ENCODE measurements at places on chromosomes 1 and 21.

- DNase-seq: no peak
Observed at GRCh38 chr1:109356505-109356904, 41.2 kb downstream of the SORT1 start.

- DNase-seq: no peak
Observed at GRCh38 chr1:93159337-93159736, 20.9 kb downstream of the TMED5 start.

DNA sequence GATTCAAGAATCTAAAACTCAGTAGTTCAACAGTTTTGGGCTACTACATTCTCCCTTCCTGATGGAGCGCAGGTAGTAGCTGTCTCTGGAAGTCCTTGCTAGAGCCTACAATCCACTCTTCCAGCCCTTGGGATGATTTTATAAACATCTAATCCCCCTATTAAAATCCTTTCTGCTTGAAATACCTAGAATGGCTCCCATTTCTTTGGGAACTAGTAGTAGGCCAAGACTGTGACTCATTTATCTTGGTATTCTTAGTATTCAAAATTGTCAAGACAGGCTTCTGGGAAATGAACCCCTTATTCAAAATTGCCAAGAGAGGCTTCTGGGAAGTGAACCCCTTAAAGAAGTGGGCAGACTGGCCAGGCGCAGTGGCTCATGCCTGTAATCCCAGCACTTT is 142.5 kb upstream of the FGGY start:
- DNase-seq: no peak

DNA sequence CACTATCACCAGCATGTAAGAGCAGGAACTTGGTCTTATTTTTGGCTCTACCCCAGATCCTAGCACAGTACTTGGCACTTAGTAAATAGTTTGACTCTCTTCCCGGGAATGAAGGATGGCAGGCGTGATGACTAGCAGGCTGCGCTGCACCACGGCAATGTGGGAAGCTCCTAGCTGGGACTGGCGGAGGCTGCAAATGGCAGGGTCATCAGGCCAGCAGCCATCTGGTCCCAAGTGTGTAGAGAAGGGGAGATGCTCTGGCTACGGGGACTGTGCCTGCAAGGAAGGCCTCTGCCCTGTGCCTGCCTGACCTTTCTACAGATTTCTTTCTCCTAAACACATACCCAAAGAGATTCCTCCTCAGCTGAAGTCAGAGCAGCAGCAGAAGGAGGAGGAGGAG is 95.0 kb downstream of the KCND3 start:
- DNase-seq: no peak

GRCh38 chr1:17828991-17829390 is 73.9 kb downstream of the ACTL8 start:
- DNase-seq: no peak

- DNase-seq: no peak
Observed at GRCh38 chr1:201511941-201512539, 5.1 kb upstream of the CSRP1 start.

DNA sequence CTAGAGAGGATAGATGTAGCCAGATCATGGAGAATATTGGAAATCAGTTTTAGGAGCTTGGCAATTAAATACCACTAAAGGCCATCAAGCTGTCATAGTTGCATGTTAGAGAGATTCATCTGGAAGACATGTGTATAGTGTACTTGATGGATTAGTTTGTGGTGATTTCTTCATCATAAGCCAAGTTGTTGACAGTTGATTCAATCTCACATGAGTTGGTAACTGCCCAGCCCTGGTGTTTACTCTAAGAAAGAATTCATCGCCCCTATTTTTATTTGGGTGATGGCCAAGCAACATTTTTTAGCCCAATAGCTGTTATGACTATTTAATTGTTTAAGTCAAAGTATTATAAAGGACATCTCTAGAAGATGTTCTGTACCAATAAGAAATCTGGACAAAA is 737.6 kb downstream of the PLA2G4A start:
- no peak for DNase-seq

DNA sequence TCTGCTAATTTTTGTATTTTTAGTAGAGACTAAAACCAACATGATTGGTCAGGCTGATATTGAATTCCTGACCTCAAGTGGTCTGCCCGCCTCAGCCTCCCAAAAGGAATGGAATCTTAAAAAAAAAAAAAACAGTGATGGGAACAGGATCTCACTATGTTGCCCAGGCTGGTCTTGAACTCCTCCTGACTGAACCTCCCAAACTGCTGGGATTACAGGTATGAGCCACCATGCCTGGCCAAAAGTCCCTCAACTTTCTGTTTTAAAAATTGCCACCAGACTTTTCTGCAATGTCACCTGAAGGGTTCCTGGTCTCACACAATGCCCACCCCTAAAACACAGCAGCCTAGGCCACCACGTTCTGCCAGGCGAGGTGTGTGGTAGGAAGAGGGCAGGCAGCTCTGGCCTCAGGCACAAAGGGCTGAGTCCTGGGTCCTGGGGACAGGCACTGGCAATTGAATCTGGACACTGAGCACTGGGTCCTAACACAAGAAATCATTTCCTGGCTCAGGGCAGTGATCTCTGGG is 21.2 kb upstream of the THRAP3 start:
- no peak for DNase-seq

GRCh38 chr1:202848191-202848542 is 37.4 kb downstream of the PCAT6 start:
- DNase-seq: no peak

DNA sequence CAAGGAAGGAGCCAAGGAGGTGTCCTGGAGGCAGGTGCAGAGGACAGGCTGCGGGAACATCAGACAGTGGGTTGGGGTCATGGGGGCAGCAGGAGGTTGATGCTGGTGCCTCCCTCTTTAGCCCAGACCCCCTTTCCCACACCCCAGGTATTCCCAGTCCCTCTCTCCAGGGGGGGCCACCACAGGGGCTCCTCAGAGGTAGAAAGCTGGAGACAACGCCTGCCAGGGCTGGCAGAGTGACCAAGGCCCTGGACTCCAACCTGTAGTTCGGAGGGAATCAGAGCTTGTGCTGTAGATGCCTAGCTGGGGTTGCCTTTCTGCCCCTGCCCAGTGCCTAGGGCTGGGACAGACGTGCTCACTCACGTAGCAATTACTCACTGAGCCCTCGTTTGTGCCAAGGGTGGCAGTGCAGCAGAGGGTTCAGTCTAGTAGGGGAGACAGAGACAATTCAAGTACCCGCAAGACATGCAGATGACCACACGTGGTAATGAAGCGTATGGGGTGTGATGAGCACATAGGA is 148.2 kb downstream of the PTPRU start:
- DNase-seq: no peak

GRCh38 chr1:209873067-209873799 is 45.5 kb downstream of the UTP25 start:
- DNase-seq: no peak

GRCh38 chr1:207050480-207051190 is 373 bp downstream of the YOD1 start:
- peak; percentile 91 for DNase-seq

GRCh38 chr21:24046829-24047443 is 1560.3 kb downstream of the MRPL39 start:
- DNase-seq: no peak

DNA sequence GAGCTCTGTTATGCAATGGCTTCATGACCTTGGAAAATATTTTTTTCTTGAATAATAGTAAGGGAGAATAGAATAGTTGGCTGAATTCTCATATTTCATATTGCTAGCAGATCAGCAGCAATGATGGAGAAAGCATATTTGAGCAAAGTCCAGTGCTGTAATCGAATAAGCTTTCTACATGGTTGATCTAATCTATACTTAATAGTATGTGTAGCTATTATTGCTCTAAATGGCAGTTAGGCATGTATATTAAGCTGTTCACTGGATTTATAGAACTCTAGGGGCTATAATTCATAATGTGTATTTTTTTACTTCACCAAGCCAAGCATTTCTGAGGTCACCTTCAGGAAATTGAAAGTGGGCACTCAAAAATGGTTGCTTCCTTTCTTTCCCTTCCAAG is 10.0 kb upstream of the IL19 start:
- no peak for DNase-seq

GRCh38 chr1:232676307-232676706 is 46.4 kb upstream of the SIPA1L2 start:
- DNase-seq: no peak

GRCh38 chr1:34786521-34787325 is 5.7 kb downstream of the GJB3 start:
- DNase-seq: peak; percentile 66

GRCh38 chr21:37365517-37366481 is 774 bp upstream of the DYRK1A start:
- DNase-seq: peak; percentile 65

DNA sequence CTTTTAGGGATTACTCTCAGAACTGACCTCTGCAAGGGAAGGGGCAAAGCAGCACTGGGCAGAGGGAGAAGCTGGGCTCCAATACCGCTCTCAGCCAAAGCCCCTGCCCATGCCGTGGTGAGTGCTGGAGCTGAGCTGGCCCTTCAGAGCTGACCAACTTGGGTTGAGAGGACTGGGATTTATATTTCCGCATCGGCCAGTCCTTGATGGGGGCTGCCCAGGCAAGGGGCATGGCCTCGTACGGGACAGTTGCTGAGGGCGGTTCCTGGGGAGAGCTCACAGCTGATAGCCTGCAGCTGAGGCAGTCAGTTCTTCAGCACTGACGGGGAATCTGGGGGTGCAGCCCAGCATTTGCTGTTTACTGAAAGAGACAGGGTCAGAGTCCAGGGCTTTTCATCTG is 8.0 kb downstream of the HUNK start:
- DNase-seq: no peak

DNA sequence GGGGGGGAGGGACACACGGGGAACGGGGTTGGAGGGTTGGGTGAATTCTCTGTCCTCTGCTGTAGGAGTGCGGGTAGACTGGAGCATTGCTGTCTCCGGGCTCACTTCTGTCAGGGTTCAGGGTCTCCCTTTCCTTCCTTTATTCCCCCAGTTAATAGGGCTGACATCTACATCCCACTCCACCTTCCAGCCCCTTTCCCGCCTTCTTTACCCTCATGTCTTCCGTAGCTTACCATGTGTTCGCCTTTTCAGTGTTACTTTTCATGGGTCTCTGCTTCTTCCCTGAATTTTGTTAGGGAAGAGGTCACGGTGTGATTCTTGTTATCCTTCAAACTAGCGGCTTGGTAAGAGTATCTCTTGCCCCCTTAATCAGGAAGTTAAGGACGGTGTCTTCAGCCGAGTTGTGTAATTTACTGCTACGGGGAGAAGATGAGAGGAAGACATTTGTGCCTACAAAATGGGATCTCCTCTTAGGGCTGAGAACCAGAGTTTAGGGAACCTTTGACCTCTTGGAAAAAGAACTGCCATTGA is 917 bp downstream of the RAP1A start:
- no peak for DNase-seq

GRCh38 chr1:203353486-203353885 is 2.6 kb upstream of the FMOD start:
- DNase-seq: no peak

DNA sequence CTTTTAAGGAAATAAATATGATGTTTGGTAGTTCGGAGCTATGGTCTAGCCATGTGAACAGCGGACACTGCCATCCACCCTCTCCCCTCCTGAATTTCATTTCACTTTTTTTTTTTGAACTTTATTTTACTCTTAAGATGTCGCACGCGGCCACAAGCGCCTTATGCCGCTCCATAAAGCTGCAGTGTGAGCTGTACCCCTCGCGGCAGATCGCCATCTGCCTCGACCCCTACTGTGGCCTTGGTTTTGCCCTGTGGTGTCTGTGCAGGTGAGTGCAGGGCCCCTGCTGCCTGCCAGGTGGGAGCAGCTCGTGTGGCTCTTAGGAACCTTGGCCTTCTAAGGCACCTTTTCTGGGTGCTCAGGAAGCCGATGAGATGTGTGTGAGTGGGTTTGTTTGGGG is 48.1 kb downstream of the S100B start:
- no peak for DNase-seq

- no peak for DNase-seq
Observed at GRCh38 chr1:70277875-70278274, 56.7 kb downstream of the SRSF11 start.

DNA sequence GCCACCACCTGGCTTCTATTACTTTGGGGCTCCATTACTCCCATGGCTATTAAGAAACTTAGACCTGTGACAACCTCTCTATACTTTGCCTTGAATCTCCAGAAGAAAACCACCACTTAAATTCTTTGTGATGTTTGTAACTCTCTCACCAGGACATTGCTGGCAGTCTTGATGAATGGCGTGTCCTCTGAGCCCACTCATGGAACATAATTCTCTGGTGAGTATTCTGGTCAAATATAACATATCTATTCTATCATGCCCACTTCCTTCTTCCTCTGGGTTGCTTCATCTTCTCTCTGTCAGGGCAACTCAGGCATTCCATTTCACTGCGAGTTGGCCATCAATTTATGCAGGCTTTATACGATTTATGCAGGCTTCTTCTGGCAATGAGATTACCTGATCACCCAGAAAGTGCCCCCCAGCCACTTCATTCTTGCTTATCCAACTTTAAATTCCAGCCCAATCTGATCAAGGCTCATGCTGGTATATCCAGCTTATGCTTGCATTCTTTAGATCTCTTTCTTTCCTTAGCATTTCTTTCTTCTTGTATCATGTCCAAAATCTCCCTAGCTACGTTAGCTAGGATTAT is 112.0 kb upstream of the CHRM3 start:
- DNase-seq: no peak

Measured in activated CD8-positive, alpha-beta memory T cell treated with anti-CD3 and anti-CD28 coated beads, Interleukin-2, amount 50 U/mL, for 4 hours (primary cell).